ENCODE measurements at places on chromosomes 11 and 22.

DNA sequence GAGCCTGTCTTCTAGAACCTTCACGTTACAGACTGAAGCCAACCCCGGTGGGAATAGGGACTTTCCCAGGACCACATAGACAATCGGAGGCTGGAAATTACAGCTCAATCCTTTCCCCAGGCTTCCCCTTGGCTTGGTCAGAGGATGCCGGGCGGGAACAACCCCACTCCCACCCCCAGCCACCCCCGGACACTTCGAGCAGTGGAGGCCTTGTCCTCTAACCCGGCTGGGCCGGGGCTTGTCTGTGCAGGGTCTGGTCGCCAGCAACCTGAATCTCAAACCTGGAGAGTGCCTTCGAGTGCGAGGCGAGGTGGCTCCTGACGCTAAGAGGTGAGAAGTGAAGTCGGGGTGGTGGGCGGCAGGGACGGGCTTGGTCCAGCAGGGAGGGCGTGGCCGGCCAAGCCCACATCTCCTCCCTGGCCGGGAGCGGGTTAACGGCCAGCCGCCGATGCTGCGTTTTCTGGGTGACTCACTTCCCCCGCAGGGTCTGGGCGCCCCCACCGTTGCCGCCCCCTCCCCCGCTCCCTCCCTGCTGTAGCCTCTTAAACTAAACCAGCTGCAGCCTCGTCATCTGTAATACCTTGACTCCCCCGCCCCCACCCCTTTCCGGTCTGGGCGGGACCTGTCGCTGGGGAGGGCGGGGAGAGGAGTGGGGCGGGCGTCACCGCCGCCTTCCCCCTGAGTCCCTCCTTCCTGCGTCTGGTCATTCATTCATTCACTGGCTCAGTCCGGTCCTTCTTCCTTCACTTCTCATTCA is 1.5 kb downstream of the LGALS1 start:
- peak; percentile 21 for DNase-seq

DNA sequence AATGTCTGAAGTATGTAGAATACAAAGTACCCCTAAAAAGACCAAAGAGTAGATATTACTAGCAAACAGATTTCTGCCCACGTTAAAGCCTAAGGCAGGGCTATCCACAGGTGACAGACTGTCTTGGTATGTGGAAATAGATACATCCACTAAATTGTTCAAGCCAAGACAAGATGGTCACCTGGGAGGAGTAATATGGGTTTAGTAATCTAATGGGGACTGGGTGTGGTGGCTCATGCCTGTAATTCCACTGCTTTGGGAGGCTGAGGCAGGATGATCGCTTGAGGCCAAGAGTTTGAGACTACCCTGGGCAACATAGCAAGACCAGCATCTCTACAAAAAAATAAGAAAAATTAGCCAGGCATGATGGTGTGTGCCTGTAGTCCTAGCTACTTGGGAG is 7.5 kb downstream of the SGSM3 start:
- DNase-seq, result no peak

DNA sequence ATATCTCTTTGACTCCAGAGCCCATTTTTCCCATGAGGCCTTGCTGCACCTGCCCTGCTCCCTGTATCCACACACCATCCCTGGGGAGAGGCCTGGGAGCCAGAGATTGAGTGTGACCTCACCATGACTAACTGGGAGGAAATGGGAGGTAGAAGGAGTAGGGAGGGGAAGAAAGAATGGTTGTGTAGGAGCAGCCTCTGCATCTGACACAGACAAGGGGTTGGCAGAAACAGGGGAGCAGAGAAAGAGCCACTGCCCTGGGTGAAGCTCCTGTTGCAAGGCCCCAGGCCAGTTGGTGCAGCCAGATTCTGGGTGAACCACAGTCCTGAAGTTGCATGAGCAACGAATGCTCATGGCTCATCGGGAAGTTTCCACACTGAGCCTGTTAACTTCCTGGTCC is 32.4 kb downstream of the POU2F3 start:
- no peak for DNase-seq

DNA sequence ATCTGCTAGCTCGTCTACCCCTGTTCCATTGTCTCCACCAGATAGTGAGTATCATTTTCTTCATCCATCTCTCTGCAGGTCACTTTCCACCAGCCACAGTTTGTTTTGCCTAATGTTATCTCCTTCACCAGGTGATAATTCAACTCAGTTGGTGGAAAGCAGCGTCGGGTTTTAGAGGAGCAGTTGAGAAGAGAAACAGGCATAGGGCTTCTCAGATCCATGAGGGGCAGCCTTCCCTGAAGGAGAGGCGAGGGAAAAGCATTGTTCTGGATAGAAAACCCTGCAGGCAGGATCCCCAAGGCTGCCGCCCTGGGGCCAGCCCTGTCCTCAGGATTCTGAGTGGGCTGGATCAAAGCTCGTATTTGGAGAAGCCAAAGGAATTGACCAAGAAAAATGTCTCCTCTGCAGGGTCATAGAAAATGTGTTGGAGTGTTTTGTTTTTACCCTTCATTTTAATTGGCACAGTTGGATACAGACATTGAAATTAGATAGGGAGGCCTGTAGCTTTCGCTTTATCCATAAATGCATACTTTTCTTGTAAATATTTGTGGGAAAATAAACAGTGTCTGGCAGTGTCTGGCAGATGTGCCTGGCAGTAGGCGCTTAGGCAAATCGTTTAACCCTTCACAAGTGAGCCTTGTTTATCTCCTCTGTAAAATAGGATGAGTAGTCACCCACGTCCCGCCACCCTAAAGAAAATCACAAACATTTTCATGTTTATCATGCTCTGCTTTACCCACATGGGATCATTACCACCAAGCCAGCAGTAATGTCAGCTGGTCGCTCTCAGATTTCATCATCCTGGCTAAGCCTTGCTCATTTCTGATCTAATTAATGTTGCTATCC is 73.4 kb upstream of the TTC12 start:
- DNase-seq, result peak; percentile 40

DNA sequence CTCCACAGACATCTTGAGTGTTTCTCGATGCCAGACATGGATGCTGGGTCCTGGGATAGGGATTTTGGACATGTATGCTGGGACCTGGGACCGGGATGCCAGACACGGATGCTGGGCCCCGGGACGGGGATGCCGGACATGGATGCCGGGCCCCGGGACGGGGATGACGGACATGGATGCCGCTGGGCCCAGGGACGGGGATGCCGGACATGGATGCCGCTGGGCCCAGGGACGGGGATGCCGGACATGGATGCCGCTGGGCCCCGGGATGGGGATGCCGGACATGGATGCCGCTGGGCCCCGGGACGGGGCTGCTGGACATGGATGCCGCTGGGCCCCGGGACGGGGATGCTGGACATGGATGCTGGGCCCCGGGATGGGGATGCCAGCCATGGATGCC is 97.1 kb upstream of the NNMT start:
- DNase-seq, result no peak

DNA sequence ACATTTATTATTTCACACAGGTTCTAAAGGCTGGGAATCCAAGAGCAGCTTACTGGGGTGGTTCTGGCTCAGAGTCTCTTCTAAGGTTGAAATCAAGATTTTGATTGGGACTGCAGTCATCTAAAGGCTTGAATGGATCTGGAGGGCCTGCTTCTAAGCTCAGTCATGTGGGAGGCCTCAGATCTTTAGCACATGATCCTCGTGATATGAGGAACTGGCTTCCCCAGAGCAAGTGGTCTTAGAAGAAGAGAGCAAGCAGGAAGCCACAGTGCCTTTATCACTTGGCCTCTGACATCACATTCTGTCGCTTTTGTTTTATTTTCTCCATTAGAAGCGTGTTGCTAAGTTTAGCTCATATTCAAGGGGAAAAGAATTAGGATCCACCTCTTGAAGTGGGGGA is 88.9 kb downstream of the ARFGAP2 start:
- DNase-seq, result no peak

- no peak for DNase-seq
Measured at GRCh38 chr11:92687724-92688123, 281.7 kb upstream of the MTNR1B start.

GRCh38 chr22:36332623-36333332 is 55.0 kb downstream of the MYH9 start:
- DNase-seq, result peak; percentile 21

DNA sequence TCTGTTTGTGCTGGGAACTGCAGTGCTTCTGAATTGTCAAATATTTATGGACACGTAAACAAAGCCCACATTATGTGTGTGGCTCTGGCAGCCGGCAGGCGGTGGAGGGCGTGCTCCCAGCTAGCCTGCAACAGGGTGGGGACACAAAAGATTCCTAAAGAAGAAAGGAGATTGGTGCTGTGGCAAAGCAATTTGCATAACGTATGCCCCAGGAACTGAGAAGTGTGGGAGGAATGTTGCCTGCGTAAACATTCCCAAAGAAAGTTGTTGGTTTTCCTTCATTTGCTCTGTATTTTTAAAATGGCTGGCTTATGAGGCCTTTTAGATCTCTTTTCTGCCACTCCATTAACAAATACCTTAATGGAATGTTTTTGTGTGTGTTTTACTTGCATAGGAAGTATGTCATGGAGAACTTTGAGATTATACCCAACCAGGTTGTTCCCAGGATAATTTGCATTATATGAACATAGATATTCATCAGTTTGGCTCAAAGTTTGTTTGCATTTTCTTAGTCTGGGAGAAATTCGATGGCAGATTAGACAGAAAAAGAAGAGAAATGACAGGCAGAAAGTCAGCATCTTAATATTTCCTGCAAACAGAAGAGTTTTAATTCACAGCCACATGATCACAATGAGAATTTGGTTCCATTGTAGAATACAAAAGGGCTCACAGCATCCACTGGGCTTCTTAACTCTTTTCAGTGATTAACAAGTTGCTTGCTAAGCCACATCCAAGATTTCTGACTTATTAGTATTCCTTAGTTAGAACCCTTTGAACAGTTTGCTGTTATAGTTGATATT is 41.8 kb upstream of the DLAT start:
- DNase-seq, result no peak

DNA sequence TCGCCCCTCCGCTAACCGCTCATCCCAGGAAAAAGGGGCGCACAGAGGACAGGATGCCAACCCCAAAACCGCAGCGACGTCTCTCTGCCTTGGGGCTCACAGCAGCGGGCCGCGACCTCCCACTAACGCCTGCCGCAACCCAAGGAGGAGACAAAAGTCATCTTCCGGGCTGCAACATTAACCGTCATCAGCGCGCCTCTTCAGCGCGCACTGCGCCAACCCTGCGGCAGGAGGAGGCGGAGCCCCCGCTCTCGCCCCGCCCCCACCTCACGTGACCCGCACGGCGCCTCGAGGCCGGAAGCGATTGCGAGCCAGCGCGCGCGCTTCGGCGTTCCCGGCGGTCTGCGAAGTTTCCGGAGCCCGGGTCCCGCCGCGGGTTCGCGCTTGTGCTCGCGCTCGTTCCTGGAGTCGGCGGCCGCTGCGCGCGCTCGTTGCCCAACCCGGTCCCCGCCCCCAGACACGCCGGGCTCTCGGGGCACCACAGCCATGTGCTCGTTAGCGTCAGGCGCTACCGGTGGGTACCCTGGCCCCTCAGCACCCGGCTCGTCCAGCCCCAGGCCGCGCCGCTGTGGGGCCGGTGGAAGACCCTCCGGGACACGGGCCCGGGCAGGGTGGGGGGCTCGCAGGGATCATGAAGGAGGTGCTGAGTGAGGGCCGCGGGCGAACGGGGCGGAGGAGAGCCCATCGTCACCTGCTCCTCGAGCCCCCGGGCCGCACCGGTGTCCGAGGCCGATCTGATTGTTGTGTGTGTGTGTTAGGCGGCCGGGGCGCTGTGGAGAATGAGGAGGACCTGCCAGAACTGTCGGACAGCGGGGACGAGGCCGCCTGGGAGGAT is at the start of gene PRMT3:
TSS of gene PRMT3 (plus strand) at position 456 of the 835 bp plus-strand sequence. CDS start at position 487, 31 bp downstream.
- DNase-seq, result peak; percentile 70

DNA sequence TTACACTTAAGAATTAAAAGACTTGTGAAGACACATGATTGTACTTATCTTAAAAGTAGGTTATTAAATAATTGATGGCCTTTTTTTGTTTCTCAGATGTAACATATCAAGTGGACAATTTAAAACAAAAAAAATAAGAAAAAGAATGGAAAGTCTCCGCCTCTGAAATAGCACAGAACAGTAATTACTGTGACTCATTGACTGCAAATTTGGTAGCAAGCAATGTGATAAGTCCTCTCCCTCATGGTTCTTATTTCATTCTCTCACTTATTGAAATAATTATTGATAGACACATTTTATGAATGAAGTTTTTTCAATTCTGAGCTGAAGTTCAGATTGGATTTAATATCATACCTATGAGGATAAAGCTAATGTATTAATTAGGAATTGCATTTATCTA is 717.9 kb upstream of the LUZP2 start:
- no peak for DNase-seq

- no peak for DNase-seq
Measured at GRCh38 chr11:34629711-34630110, 8.8 kb downstream of the EHF start.
